ENCODE measurements at places on chromosomes 7 and 10.

GRCh38 chr7:23072048-23072447 lies 33.5 kb upstream of the KLHL7 start:
- DNase-seq: no peak

DNA sequence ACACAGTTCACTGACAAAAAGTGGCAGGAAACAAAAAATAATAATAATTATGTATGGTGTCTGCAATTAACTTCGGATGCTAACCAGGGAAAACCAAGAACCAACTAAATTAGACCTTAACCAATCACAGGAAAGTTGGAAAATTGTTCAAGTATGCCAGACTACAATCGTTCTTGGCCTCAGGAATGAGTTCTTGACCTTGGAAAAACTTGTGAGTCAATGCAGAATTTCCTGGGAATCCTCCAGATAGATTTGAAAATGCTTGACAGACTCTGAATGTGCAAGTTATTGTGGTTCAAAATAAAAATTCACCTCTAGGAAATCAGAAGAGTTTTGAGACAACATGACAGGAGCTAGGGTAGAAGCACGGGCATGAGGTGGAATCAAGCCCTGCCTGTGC lies 171.5 kb downstream of the C7orf25 start:
- DNase-seq: no peak

GRCh38 chr7:154436560-154436959 lies 384.4 kb downstream of the DPP6 start:
- no peak for DNase-seq

- no peak for DNase-seq
These were observed 62.7 kb downstream of the LANCL2 start for GRCh38 chr7:55427800-55428199.

DNA sequence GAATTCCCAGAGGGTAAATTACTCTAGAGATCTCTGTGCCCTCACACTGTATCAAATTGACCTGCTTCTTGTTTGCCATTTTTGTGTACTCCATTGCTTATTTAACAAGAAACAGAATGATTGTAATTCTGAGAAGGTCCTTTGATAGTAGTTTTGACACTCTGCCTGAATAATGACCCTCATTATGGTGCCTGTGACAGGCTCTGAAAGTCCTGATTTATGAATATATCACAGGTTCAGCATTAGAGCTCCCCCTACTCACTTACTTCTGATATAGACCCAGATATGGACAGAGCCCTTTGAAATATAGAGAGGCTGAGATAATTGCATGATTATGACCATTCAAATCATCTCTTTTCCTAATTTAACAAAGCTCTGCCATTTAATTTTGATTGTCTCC lies 465.2 kb downstream of the MDFIC start:
- DNase-seq: no peak

- no peak for DNase-seq
These were observed 90.7 kb upstream of the NAMPT start for GRCh38 chr7:106375499-106375898.

DNA sequence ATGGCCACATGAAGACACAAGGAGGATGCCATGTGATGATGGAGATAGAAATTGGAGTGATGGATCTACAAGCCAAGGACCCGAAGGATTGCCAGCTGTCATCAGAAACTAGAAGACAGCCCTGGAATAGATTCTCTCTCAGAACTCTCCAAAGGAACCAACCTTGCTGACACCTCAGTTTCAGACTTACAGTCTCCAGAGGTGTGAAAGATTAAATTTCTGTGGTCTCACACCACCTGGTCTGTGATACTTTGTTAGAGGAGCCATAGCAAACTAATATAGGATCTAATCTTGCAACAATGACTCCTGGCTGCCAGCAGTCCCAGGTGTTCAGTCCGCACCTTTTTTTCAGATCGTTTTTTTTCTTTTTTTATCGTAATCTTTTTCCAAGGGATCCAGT lies 647.3 kb upstream of the GHITM start:
- no peak for DNase-seq

DNA sequence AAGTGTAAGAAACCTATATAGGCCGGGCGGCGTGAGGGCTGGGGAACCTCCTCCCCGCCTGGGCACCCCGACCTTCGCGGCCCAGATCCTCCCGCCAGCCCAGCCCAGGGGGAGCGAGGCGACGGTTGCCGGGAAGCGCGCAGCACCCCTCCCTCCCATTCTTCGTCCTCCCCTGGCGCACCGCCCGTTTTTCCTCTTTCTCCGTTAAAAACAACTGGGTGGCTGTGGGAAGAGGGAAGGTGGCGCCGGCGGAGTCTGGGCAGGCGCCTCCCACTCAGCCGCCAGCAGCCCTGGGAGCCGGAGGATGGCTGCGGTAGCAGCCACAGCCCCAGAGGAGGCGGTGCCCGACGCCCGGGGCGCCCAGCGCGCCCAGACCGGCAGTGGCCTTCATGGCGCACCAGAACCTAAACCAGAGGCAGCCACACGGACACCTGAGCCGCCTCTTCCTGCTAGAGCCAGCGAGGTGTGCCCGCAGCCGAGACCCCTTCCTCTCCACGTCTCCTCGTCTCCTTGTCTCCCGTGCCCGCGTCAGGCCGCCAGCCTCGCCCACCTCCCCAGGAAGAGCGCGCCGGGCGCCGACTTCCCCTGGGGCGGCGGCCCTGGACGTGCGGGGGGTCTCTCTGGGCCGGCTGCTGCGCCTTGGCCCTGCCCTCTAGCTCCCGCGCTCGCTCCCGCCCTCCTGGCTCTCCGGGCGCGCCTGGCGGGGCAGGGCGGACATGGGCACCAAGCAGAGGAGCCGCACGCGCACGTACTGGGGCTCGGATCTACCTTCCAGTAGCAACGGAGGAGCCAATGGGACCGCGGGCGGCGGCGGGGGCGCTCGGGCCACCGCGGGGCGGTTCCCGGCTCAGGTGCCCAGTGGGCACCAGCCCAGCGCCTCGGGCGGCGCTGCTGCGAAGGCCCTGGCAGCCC lies 32.8 kb upstream of the SFTPD start:
- DNase-seq: no peak

DNA sequence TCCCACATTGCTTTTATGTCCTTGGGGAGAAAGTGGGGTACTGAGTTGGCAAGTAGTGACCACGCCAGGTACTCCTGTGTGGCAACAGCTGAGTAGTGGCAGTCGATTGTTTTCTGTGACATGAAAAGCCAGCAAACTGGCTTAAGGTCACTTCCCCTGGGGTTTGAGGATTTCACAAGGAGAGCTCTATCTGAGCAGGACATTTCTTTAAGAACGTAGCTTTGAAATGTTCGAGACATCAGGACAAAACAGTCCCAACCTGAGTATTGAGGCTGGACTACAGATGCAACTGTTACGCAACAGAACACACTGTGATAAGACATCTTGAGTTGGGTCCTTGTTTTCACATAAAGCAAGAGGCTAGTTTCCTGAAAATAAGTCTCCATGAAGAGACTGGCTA lies 146.7 kb upstream of the KLF14 start:
- DNase-seq: no peak

- DNase-seq: no peak
These were observed 20.4 kb downstream of the FRMPD2 start for GRCh38 chr10:48253970-48254657.

DNA sequence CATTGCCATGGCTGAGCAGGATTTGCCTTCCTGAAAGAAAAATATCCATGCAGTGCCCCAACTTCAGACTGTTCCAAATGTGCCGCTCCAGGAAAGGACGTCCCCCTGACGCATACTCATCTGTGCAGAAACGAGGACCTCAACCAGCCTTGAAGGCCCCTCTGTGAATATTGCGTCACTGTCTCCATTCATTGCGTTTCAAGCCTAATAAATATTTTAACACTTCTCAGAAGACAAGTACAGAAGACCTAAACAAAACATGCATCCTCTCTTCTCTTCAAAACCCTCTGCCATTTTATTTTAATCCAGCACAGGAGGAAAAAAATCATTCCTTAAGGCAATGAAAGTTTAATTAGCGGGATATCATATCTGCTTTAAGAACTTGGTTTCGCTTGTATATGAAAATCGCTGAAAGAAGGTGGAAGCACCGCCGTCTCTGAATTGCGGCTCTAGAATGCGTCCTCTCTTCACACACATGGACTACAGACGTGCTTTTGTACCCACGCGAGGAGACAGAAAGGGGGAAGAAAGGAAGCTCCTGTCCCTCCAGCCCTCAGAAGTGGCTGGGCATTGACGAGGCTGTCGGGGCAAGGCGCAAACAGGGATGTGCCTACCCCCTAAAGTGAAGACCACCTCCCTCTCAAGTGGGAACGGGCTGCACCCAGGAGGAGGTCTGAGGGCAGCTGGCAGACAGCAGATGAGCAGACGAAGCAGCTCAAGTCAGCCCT lies 36.8 kb downstream of the RGS10 start:
- DNase-seq: no peak

GRCh38 chr7:17530741-17531421 lies 232.4 kb downstream of the AHR start:
- no peak for DNase-seq

- no peak for DNase-seq
These were observed 1197.8 kb upstream of the SORCS1 start for GRCh38 chr10:108362296-108362695.

- no peak for DNase-seq
These were observed 28.1 kb downstream of the OAT start for GRCh38 chr10:124390471-124391187.

- no peak for DNase-seq
These were observed 283.3 kb downstream of the TNS3 start for GRCh38 chr7:47298636-47299035.

GRCh38 chr10:93615576-93616235 lies 3.4 kb downstream of the PDE6C start:
- DNase-seq: no peak

GRCh38 chr7:79386688-79387422 lies 66.6 kb downstream of the MAGI2 start:
- no peak for DNase-seq

DNA sequence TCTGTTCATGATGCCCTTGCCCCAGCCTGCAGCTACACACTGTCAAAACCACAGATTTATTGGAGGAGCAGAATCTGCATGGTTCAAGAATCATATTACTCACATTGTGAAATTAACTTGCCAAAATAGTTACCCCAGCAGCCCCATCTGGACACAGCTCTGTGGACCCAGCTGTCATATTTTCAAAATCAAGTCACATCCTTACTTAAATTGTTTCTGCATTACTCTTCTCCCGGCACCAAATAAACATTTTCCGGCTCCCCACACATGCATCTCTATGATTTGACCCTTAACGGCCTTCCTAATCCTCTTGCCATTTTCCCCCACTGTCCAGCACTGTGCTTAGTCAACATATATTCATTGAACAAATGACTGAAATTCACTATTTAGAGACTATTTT lies 43.8 kb upstream of the GPR26 start:
- no peak for DNase-seq

DNA sequence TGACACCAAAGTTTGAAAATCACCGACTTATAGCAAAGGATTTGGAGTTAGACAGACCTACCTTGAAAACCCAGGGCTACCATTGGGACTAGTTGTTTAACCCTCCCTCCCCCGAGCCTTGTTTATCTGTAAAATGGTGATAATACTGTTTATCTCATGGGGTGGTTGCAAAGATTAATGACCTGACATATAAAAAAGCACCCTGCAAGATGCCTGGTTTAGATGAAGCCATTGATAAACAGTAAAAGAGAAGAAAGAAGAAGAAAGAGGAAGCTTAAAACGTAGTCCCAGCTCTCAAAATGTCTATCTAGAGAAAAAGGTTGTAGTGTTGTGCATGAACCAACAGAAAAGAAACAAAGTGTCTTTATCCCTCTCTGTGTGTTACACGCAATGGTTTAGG lies 145.7 kb downstream of the FGFR2 start:
- DNase-seq: no peak

DNA sequence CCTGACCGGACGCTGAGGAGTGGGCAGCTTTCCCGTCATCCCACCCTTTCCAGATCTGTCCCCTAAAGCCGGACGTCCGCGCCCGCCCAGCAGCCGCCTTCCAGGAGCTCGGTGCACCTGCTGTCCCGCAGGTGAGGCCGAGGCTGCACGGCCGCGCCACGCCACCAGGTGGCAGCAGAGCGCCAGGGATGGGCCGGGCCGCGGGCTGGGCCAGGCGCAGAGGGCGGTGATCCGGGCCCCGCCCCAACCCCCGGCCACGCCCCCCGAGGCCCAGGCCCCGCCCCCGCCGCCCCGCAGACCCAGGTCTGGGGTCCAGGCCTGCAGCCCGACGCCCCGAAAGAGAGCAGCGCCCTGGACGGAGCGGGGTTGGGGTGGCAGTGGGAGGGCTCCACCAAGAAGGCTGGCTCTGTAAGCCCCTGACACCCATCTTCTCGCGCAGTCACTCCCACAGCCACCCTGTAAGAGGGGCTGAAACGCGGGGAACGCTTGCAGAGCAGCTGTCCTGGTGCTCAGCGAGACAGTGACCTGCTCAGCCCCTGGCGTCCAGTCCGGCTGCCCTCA lies 32.2 kb downstream of the FOXL3 start:
- peak; percentile 79 for DNase-seq

DNA sequence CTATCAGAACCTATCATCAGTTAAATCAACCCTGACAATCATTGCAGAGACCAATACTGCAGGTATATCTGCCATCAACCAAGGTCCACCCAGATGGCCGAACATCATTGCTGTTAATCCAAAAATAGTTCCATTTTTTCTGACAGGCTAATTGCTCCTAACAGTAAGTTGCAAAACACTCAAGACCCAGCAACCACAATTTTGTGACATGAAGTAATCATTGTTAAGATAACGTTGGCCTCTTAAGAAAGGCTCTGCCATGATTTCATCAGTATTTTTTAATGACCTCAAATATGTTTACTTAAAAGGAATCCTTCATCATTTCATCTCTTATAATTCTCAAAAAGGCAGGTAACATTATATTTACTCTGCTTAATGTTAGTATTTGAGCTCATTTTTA lies 553.4 kb upstream of the POM121L12 start:
- DNase-seq: no peak

GRCh38 chr10:17046989-17047388 lies 82.6 kb downstream of the CUBN start:
- no peak for DNase-seq

- DNase-seq: no peak
These were observed 76.2 kb downstream of the CTBP2 start for GRCh38 chr10:125084191-125084613.
